Skin of body (tissue), 3 donors: ENCODE measurements at places on chromosomes 5 and 9. TPM values are rescaled to one million over a fixed set of nuclear protein-coding genes. Genes with fewer than 3 reads are reported as not detected.

GRCh38 chr9:136596630-136597031 lies 50.8 kb upstream of the NOTCH1 start:
- no peak for DNase-seq

GRCh38 chr9:109419531-109419930 lies 78.6 kb downstream of the PTPN3 start:
- no peak for DNase-seq

- DNase-seq, result no peak
These were observed 25.7 kb downstream of the SYK start for GRCh38 chr9:90827181-90827871.

DNA sequence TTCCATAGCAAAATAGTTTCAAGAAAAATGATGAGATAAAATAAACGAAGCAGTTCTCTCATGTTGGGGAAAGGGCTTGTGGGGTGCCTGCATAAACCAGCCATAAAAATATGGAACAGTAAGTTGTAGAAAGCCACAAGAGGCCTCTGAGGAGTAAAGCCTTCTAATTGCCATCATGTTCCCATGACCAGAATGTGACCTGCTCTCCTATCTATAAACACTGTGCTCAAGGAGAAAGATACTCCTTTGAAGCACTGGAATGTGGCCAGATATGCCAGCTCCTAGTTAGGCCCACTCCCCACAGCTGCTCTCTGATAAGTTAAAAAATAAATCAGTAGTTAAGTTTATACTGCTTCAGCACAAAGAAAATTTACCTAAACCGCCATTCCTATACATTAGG lies 65.8 kb downstream of the SETX start:
- DNase-seq, result no peak

SLC25A48 gene
- 2.4 TPM for total RNA-seq
